ENCODE measurements at places on chromosomes 12 and 14.
A peak's percentile ranks its signal among the peaks of the same experiment; 100 is the strongest.

DNA sequence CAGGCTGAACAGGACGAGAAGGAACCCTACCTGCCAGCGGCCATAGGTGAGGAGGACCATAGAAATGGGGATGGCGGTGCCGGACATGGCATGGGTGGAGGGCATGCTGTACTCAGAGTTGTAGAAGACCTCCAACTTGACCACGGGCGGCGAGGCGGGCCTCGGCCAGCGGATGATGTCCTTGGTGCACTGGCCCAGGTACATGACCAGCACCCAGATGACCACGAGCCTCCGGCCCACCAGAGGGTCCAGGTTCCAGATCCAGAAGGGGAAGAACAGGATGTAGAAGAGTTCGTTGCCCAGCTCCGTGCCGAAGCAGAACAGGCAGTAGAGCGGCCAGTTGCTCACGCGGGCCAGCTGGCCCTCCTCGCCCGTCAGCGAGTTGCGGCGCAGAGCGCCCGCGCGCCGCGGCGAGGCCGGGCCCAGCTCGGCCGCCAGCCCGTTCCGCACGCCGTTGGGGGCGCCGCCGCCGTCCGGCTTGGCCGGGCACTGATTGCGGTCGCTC, 582 bp downstream of the SGPP1 start:
- DNase-seq, result peak; percentile 37

GRCh38 chr14:103430358-103430757, 45.1 kb downstream of the MARK3 start:
- DNase-seq, result no peak

DNA sequence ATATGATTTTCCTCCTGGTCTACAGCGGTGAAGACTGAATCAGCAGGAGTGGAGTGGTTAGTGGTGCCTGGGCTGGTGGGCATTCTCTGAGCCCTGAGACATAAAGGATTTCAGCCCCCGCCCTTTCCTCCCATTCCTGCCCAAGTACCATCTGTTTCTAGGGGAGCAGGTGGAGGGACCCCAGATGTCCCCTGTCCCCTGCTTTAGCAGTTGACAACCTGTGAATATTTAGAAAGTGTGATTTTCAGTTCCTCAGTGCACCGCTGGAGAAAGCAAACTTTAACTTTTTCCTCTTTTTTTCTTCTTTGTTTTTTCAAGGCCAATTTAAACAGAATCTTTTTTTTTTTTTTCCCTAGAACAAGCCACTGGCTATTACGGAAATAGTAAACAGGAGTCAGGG, 163.8 kb upstream of the MYL2 start:
- no peak for DNase-seq

DNA sequence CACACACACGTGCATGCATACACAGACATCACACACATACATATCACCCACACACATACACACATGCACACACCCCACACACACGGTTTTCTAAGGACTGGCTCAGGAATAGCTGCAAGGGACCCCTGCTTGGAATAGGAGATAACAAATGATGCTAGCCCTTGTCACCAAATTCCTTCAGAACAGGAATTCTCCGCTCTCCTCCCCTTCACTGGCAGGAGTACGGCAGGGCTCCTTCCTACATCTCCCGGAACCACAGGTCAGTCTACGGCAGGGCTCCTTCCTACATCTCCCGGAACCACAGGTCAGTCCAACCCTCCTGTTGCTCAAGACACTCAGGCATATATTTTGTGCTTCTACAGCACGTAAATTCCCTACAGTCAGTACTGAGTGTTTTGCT, 23.9 kb downstream of the PHLDA1 start:
- DNase-seq, result no peak

- DNase-seq, result no peak
Observed at GRCh38 chr14:38904959-38905358, 198.1 kb downstream of the SEC23A start.
